ENCODE measurements at places on chromosomes 5 and 9.

- no peak for DNase-seq
Measured at GRCh38 chr5:181181650-181182565, 23.1 kb downstream of the TRIM7 start.

DNA sequence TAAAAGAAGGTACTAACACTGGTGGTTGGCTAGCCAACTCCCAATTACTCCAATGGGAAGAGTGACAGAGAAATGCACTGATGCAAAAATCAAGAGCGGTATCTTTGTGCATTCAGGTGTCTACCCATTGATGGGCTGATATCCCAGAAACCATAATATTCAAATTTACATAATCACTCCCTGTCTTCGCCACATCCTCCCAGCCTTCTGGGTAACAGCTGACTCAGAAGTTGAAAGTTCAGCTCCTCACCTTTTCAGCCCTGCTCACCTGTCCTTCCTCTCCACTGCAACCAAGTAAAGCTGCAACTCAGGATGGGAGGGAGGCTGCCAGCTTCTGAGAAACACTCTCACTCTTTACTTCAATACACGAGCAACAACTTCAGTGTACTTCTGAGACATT, 6.9 kb downstream of the SUSD1 start:
- no peak for DNase-seq

GRCh38 chr5:1815881-1816292, 14.7 kb downstream of the NDUFS6 start:
- no peak for DNase-seq

DNA sequence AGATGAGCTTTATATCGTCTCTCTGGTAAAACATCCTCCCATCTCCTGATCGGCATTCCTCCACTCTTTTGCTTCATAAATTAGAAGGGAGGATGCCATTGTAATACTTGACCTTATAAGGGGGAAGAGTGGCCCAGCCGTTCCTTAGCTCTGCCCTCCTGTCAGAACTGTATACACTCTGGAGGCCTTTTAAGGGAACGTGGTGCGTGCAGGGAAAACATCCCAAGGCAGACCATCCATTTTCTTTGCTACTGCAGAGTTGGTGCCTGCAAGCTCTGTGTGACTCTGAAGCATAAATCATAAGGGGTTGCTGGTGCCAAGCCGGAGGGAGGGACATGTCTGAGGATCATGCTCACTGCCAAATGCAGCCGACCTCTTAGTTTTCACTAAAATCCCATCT, 90.4 kb downstream of the PGM5 start:
- DNase-seq: no peak

DNA sequence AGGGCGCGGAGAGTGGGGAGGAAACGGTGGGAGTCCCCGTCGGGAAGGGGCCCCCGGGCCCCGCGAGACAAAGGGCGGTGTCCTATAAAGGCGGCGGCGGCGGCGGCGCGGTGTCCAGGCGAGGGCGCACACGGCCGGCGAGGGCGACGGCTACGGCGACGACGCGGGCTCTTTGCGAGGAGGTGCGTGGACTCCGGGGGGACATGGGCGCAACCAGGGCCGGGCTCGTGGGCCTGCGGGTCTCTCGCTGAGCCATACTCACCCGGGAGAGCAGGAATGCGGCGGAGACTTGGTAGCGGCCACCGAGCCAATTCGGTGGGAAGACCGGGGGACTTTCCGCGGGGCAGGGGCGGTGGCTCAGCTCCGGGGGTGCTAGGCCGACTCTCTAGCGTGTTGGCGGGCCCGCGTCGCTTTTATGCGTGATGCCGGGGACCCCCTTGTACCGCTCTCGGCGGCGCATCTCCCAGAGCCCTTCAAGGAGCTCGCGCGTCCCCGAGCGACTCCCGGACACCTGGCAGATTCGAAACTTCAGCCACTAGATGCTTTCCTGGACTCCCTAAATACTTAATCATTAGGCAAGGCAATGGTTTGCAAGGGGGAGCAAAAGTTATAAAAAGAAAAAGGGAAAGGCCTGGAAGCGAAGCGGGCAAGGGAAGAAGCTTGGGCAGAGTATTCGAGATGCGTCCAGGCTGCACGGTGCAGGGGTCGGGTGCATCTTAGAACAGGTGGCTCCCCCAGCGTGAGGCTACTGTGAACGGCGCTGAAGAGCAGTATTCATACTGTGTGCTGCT, 5.9 kb upstream of the TAL2 start:
- DNase-seq: no peak

DNA sequence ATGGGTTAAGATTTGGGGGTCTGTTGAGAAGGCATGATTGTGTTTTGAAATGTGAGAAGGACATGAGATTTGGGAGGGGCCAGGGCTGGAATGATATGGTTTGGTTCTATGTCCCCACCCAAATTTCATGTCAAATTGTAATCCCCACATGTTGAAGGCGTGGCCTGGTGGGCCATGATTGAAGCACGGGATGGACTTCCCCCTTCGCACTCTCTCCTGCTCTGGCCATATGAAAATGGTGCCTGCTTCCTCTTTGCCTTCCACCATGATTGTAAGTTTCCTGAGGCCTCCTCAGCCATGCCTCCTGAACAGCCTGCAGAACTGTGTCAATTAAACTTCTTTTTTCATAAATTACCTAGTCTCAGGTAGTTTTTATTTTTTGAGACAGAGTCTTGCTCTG, 14.7 kb upstream of the NOTCH1 start:
- DNase-seq: no peak

DNA sequence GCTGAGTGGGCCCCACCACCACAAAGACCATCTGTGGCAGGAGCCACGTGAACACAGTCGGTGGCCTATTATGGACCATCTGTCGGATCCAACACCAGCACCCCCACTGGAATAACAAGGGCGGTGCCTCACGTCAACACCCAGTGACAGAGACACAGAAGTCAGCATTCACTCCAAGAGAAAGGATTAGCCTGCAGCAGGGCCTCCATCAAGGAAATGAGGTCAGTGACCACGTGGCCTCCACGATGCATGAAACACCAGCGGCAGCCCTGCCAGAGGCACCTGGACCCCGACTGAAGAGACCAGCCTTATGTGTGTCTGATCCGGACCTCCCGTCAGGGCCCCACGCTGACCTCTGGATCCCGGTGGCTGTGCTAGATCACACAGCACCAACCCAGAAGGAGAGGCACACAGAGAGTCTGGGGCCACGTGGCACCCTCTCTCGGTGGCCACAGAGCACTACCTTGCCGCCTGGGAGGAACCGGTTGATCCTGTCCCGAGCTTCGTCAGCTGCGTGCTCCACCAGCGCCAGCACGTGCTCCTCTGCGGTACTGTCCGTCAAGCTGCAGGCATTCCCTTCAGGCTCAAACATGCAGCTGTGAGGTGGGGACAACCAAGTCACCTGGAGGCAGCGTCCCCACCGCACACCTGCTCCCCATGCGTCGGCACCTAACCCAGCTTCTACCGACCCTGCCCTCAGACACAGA, 9.0 kb downstream of the BRD9 start:
- no peak for DNase-seq

DNA sequence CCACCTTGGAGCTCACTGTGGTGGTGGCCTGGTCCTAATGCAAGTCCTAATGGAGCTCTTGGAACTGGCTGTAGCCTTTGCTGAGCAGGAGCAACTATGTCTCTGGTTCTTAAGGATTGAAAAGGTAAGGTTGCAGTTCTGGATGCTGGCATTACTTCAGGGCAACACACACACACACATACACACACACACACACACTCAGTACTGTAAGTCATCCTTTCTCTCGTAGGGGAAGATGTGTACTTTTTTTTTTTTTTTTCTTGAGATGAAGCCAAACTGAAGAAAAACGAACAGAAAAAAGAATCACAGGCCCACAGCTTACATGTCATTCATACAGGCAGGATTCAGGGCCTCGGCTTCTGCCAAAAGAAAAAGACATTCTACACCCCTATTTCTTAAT, 81.1 kb upstream of the RPS23 start:
- no peak for DNase-seq

- no peak for DNase-seq
Measured at GRCh38 chr9:123338710-123339665, 17.0 kb upstream of the CRB2 start.

- DNase-seq: no peak
Measured at GRCh38 chr9:32426278-32426939, 42.0 kb downstream of the ACO1 start.

DNA sequence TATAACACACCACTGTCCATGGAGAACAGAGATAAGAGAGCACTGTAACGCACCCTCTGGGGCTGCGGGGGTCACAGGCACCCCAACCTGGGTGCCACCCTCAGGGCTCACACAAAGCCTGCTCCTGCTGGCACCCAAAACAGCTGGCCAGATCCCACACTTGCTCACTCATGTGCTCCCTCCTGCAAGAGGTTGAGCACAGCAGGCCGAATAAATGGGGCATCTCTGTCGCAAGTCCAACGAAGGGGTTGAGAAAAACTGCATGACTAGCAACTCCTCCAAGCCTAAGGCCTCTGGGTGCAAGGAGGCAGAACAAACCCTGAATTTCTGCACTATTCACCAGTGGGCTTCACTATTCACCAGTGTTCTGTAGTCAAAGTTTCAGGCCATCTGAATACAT, 80.3 kb downstream of the SECISBP2 start:
- no peak for DNase-seq

GRCh38 chr9:21096172-21096900, 18.6 kb upstream of the IFNB1 start:
- no peak for DNase-seq

DNA sequence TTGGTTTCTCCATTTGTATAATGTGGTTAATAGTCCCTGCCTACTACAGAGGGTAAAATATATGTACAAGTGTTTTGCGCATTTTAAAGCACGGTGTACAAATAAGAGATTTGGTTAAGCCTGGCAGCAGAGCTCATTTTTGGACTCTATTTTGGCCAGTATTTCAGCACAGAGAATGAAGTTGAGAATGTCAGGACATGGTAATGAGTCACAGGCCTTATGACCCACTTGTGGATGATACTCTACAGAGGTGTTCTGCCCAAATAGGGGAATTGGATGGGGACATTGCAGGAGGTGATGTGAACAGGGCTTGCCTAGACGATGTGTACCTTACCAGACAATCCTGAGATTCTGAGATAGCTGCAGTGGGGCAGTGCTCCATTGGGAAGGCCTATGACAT, 50.6 kb downstream of the MELK start:
- DNase-seq: no peak

GRCh38 chr9:4514252-4515128, 24.2 kb downstream of the SLC1A1 start:
- DNase-seq: no peak

- no peak for DNase-seq
Measured at GRCh38 chr9:127336506-127337352, 60.2 kb upstream of the SLC2A8 start.

DNA sequence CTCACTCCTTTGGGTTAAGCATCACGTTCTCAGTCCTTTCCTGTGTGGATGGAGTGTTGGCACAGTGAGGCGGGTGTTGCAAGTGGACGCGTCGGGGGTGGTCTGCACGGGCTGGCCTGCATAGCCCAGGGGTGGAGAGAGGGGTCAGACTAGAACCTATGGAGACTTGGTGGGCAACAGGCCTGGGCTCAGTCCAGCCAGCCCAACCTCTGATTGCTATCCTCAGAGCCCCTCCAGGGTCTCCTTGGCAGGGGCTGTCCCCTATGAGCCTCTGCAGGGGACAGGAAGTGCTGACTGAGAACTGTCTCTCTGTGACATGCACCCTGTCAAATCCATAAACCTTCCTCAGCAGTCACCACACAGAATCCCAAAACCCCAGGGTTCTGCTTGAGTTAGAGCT, 2.3 kb downstream of the DCANP1 start:
- DNase-seq: no peak

DNA sequence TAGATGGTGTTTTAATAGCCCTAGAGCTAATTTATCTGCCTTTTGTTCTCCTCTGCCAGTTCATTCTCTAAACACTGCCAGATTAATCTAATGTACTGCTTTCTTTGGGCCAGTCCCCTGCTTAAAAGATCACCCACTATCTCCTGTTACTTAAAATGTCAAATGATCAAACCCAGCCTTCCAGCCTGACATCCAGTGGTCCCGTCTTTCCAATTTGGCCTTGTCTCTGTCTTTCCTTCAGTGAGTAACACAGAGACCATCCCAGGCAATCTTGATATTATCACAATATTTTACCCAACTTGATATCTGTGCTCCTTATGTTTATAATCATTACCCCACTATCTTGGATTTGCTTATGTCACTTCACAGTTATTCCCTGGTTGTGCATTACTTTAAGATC, 12.0 kb downstream of the PRR16 start:
- no peak for DNase-seq

DNA sequence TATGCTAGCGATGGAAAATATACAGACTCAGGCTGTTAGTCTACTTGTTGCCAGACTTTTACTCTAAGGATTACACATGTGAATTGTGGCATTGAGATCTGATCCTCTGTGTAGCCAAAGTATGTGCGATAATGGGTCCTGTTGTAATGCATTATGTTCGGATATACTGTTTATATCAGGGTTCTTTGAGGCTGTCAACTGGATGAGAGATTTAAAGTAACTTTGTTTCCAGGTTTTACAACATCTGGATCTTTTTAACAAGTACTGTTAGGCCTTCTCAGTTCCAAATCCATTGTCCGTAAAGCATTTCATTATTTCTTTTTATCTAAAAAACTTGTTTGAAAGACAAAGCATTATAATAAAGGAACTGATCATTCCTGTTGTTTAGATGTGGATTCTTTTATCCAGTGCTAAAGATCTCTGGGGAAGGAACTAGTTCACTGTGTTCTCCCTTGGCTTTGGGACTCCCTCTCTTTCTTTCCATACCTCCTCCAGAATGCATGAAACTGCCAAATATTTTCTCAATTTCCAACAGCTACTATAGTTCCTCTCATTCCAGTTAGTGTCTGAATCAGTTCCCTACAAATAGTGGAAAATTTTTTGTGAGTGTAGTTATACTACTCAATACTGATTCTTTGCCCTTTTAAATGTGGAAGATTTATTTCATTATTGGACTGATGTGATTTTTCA, 68.8 kb downstream of the HACD4 start:
- DNase-seq: no peak

- DNase-seq: no peak
Measured at GRCh38 chr9:77864211-77864889, 167.3 kb downstream of the GNAQ start.

- DNase-seq: no peak
Measured at GRCh38 chr5:26427281-26427680, 611.1 kb downstream of the CDH9 start.

DNA sequence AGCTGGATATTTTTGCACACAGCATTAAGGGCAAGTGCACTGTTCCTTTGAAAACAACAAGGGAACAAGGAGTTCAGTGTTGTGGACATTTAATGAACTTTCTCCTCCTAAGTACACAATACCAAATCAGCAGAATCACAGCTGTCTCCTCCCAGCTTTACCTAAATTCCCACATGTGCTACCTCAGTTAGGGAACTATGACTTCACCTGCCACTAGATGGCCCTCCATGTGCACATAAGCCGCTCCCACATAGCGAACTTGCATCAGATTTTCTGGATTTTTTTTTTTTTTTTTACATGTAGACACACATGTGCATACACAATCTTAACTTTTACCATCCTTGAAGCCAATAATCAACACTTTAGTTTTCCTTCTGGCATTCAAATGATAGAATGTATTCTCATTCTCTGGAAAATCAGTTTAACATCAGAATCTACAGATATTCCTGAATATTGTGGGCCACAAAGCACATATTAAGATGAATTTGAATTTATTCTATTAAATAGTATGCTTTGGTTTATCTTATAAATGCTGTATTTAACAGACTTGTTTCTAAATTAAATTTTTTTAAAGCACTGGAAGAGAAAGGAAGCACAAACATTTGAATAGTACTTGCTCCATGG, 123.6 kb downstream of the PALM2AKAP2 start:
- DNase-seq: peak; percentile 56

Data from H1 (cell line).